ENCODE measurements at places on chromosomes 7 and 10.

DNA sequence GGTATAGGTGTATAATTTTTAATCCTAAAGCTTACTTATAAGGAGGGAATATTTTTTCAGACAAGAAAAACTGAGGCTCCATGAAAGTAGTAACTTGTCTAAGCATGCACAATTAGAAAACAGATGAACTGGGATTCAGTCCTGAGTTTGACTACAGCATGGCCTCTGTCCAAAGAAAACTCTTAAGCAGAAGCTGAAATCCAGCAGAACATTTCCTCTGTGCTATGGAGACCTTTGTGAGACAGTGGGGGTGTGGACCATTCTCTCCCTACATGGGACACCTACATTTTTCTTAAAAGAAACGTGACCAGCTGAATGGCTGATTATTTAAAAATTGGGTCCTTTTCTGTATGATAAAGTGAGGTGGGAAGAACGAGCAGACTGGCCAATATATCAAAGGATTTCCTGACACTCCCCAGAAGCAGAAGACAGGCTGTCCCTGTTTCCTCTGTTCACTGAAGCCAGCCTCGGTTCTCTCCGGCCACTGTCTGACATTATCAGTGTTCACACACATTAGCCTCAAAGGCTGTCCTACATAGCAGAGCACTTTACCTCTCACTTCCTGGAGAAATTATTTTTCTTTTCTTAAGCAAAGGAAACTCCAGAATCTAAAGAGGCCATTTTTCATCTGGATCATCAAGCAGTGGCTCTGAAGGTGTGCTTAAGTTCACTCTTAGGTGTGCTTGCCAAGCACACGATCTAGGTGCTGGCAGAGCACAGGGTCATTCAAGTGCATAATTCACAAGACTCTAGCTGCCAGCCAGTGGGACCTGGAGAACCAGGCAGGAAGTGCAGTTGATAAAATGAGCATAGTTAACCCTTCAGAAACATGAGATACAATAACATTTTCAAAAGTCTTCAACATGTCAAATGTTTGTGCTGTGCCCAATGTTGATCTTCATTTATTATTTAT lies 40.4 kb upstream of the KIAA1217 start:
- no peak for DNase-seq

DNA sequence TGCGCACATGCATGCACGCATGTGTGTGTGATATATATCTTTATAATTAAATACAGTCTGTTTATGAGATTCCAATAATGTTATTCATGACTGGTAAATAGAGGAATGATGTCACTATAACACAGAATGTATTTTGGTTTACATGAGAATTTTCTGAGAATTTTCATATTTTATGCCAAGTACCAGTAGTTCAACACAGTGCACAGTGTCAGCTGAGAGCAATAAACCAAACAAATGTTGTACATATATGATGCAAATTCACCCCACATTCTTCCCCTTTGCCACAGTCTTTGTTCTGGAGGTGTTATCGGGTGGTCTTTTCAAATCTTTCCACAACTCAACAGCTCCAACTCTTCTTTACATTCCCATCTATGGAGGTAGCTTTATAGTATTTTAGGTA lies 462.2 kb upstream of the GRM3 start:
- no peak for DNase-seq

DNA sequence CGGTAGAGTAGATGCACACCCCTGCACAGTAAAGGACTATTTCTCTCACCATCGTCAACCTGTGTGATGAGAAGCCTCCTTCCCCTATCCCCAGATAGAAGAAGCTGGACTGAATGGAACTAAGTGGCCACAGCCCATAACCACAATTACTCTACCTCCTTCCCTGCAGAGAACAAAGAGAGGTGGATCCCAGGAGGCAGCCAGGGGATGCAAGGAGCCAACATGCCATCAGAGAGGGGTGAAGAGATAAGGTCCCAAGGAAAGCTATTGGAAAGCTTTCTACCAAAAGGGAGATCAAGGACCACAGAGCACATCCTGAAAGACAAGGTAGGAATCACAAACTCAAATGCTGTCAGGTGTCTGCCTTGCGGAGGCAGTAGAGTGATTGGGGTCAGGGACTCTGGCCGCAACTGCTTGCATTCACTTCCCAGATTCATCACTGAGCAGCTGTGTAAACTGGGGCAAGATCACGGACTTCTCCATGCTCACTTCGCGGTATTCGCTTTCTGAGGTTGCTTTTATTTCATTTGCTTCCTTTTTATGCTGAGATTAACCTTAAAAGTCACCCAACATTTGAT lies 81.6 kb upstream of the MYO3A start:
- no peak for DNase-seq

DNA sequence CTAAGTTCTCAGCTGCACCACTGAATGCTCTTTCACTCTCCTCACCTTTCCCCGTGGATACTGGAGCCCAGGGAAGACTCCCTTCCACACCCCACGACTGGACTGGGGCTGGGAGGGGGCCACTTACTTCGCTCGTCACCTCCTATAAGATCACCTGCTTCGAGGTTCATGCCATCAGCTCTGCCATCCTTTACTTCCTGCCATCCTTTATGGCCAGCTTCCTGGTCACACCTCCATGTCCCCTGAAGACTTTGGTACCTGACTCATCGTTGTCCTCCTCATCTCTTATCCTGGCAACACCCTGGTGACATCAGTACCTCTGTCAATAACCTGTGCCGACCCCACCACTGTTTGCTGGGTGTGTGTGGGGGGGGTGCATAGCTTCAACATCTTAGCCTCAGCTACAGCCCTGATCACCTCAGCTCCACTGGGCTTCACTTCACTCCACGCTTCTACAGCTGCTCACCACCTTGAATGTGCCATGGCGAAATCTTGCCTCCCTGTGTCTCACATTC lies 8.7 kb upstream of the VDAC2 start:
- no peak for DNase-seq

GRCh38 chr10:13395540-13395939 lies 47.4 kb upstream of the SEPHS1 start:
- no peak for DNase-seq

DNA sequence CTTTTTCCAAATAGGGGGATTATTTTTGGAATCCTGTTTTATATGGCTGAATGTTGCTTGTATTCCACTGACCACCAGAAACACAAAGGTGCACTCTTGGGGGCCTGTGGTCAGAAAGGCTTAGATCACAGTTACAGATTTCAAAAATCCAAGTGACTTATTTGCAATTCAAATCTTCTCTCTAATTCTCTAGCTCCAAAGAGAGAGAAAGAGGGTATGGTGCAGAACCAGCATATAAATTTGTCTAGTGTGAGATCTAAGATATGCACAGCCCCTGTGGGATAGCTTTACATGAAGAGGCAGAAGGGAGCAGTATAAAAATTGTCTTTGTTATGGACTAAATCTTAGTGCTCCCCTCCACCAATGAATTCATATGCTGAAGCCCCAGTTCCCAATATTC lies 1121.7 kb upstream of the CELF2 start:
- no peak for DNase-seq

DNA sequence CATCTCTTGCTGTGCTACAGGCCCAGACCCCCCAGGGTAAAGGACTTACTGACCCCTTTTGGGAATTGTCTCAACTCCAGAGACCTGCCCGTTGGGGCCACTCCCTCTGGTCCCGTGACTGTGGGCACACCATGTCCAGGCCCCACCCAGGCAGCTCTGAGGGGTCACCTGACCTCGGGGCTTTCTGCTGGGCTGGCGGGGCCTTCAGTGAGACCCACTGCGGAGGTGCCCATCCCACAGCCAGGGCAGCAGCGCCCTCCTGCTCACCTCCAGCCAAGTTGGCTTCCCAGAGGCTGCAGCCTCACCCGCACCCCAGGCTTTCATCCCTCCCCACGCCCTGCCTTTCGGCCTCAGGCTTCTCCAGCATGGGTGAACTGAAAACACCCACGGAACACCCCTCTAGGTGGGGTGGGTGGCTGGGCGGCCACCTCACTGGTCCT lies 147.2 kb downstream of the DNAJB6 start:
- no peak for DNase-seq

GRCh38 chr7:135206941-135207391 lies 4.4 kb downstream of the WDR91 start:
- peak; percentile 66 for DNase-seq

DNA sequence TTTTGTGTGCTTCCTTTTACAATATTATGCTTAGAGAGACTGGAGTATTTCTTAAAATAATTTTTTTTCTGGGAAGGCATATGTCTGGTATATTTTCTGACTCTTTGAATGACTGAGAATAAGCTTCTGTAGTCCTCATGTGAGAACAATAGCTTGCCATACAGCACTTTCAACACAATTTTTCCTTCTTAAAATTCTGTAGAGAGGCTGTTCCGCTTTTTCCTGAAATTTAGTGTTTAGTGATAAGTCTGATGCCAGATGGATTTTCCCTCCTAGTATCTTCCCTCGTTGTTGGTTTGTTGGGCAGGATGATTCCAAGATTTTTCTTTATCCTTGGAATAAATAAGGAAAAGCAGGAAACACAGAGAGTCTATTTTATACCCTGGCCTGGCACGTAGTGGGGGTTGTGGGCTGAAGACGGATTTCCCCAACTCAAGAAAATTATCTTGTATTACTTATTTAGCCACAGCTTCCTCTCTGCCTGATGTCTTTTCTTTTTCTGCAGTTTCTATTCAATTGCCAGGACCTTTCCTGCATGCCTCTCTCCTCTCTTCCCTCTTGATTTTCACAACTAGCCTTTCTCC lies 111.2 kb downstream of the AOAH start:
- DNase-seq: no peak

DNA sequence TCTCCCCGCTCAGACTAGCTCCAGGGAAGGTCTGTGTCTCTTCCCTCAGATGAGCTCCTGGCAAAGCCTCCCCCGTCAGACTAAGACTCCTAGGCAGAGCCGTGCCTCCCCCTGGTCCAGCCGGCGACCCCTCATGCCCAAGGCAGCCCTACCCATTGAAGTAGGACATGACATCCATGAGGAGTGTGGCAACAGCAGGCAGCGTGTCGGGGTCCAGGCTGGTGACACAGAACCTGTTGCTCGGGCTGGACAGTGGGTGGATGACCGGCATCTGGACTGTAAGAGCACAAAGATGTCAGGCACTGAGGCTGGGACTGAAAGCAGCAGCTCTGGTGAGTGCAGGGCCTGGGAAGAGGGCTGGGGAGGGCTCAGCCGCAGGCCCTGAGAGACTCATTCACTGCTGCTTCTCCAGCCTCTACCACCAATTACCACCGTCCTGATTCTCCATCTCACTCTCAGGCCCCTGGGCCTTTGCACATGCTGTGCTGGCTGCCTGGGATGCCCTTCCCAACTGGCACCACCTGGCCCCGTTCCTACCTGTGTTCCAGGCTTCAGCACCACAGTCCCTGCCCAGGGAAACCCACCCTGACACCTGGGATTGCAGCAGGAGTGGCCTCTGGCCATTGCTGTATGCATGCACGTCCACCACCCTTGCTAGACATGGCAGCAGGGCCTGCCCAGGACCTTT lies 2.8 kb downstream of the PVRIG start:
- no peak for DNase-seq

DNA sequence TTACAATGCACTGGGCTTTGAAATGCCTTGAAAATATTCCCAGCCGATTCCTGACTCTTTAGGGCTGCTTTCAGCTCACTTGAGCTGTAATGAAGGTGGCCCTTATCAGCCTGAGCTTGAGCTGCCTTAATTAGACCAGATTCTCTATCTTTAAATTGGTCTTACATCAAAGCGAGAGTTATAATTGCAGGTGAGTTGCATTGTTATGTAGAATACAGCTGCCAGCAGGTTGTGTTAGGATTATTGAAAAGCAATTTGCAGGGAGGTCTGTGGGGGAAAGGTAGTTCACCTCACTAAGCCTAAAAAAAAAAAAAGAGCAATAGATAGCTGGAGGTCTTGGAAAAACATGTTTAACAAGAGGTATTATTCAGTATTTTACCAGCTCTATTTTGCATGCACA lies 142.2 kb upstream of the HABP2 start:
- DNase-seq: no peak

- no peak for DNase-seq
Measured at GRCh38 chr10:31706464-31707092, 222.1 kb downstream of the ARHGAP12 start.

GRCh38 chr7:30764030-30764975 lies 6.9 kb upstream of the MINDY4 start:
- peak; percentile 55 for DNase-seq

- DNase-seq: no peak
Measured at GRCh38 chr10:76041551-76041950, 610.1 kb downstream of the LRMDA start.

- DNase-seq: no peak
Measured at GRCh38 chr10:78150756-78151155, 117.1 kb downstream of the RPS24 start.

DNA sequence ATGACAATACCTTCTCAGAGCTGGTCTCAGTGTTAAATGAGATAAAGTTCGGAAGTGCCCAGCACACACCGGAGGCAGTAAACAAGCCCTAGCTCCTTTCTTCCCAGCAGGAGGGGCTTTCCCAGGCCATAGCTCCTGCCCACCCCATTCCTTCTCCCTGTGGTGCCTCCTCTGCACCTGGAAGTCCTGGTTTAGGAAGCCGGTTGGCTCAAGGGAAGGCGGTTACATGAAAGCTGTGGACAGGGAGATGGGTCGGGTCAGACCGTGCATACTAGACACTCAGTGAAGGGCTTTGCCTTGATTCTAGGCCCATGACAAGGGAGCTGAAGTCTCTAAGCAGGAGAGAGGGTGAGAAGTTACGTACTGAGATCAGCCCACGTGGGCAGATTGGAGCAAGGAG lies 8.6 kb downstream of the BEND7 start:
- no peak for DNase-seq

DNA sequence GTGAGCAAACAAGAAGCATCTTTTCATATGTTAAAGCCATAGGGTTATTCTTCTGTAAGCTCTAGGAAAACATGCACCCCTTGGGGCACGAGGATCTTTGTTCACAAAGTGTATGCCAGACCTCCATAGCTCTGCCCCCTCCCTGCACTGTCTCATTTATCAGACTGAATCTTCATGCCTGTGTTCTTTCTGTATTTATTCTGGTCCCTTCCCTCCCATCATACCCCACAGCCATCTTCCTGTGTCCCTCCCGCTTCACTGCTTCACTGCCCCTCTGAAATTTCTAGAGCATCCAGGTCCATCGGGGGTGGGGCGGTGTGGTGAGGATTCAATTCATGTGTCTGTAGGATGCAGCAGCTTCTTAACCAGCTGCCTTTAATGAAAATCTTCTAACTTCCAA lies 7.5 kb downstream of the EPHB6 start:
- no peak for DNase-seq

DNA sequence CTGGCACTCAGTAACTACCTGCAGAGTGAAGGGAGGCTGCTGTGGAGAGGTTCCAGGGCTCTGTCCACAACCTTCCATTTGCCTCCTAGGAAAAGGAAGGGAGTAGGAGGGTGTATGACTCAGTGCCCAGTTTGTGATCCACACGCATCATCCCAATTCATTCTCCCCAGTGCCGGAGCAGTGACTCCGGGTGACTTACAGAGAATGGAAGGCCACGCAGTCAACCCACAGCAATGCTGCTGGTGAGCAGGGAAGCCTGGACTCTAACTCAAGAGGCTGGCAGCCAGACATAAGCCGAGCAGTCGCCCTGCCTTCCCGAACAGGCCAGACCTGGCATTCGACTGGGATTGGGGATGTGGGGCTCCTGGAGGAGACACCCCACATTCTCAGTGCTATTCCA lies 139.9 kb downstream of the SH3PXD2A start:
- no peak for DNase-seq
